Daoy (cell line): ENCODE measurements at places on chromosomes 2 and 18.

GRCh38 chr2:60439219-60439974 is 114.1 kb downstream of the BCL11A start:
- DNase-seq: no peak

DNA sequence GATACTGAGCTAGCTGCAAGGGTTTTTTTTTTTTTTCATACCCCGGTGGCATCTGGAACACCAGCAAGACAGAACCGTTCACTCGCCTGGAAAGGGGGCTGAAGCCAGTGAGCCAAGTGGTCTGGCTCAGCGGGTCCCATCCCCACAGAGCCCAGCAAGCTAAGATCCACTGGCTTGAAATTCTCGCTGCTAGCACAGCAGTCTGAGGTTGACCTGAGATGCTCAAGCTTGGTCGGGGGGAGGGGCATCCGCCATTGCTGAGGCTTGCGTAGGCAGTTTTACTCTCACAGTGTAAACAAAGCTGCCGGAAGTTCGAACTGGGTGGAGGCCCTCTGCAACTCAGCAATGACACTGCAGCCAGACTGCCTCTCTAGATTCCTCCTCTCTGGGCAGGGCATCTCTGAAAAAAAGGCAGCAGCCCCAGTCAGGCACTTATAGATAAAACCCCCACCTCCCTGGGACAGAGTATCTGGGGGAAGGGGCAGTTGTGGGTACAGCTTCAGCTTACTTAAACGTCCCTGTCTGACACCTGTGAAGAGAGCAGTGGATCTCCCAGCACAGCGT is 5.1 kb upstream of the MIB1 start:
- peak; percentile 14 for DNase-seq

- peak; percentile 43 for DNase-seq
Observed at GRCh38 chr18:77316641-77317040, 67.0 kb downstream of the GALR1 start.

GRCh38 chr2:38578832-38579231 is 23.9 kb downstream of the HNRNPLL start:
- DNase-seq: no peak

DNA sequence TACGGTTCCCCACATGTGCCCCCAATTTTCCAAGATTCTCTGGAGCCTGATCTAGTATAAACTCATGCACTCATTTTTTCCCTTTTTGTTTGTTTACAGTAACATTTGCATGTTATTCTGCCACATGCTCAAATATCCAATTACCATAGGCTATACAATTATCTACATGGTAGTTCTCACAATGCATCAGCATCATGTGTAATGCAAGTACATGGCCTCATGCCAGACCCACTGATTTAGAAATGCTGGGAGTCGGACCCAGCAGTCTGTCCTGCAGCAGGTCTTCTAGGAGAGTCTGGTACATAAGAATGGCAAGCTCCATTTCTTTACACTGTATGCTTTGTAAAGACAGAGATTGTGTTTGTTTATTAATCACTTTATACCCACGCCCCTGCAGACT is 107.7 kb downstream of the CBLN2 start:
- no peak for DNase-seq
